Gastroesophageal sphincter (tissue), 4 donors: ENCODE measurements at places on chromosomes 6 and 20.

DNA sequence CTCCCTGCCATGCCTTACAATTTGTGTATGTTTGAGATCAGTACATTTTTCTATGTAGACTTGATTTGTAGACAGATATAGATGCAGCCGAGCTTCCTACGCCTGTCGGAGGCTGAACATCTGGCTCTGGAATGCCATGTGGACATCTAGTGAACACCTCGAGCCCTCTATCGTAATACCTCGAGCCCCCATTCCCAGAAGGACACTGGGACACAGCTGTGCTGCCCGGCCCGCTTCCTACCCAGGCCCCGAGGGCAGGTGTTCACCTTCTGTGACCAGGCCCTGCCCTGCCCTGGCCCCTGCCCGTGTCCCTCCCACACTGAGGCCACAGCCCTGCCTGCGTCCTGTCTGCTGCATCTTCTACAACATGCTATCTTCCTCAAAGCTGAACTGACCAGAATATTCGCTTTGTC is 12.9 kb downstream of the RPS6KA2 start:
- no peak for ATAC-seq

DNA sequence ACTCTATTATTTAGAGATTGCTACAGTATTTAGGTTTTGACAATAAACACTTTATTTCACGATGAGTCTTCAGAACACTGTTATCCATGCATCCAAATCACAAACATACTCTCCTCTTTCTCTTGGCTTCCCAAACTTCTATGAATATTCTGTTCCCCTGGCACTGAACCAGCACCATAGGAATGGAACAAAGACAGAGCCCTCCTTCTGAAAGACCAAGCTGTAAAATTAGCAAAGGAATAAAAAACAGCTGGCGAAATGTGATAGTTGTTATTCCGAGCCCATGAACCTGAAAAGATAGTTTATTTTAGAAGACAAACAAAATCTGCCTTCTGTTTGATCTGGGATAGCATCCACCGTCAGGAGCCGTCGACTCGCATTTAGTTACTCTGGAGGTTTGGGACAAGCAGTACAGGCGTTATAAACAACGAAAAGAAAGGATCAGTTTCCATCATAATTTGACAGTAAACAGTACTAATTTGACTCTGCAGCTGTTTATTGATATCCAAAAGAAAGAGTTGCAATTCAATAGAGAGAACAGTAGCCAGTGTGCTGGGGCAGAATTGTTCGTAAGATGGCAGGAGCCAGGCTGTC is 161.4 kb downstream of the CLIC5 start:
- no peak for ATAC-seq

- ATAC-seq, result peak; percentile 26
Observed at GRCh38 chr6:121593011-121593641, 157.7 kb downstream of the GJA1 start.

GRCh38 chr6:135097172-135097571 is 42.5 kb upstream of the HBS1L start:
- ATAC-seq, result no peak

DNA sequence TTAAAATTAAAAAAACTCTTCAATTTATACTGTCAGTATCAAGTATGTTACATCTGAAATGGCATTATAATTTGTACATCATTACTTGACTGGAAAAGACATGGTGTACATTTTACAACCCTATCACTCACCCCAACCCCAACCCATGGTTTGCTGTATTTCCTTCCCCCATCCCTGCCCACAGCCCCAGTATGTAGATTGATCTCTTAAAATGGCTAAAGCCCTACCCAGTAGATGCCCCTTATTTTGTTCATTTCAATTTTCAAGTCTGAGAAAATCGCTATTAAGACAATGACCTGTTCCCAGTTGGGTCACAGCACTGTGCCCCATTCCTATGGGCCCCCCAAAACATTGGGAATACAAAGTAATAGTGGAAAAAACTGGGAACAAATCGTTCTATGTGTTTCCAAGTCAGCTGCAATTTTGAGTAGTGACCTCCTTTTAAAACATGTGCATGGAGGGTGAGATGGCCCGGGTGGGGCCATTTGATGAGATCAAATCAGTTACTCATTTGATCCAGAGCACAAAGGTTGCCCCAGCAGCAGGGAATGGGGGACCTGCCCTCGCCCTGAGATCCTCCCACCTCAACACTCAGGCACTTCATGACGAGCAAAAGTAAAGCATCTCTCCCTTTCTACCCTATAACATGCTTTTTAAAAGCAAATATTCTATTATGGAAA is 13.3 kb downstream of the EZR start:
- no peak for ATAC-seq

DNA sequence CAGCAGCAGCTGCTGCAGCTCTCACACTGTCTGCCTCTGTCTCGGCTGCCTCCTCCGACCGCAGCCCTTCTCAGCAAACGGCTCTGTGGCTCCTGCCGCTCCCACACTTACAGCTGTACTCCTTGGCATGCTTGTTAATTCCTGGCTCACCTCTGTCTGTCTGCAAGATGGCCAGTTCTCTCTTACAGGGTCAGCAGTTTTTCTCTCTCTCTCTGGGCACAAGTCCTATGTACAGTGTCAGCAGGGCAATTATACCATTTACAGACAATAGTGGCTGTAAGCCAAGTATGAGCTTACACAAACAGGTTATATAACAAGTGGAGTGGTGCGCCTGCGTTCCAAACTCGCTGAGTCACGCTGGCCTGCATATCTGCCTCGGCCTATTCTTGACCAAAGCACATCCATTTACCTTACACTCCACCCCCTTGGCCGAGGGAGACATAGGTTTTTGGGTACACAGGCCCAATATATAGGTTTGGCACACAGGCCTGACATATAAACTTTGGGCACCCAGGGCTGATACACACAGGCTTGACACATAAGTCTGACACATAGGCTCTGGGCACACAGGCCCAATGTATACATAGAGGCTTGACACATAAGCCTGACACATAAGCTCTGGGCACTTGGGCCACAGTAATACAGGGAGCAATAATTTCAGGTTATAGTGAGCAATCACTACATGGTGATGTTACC is 4.4 kb downstream of the ZKSCAN3 start:
- peak; percentile 40 for ATAC-seq

GRCh38 chr20:60584221-60584620 is 626.0 kb downstream of the CDH26 start:
- no peak for ATAC-seq

DNA sequence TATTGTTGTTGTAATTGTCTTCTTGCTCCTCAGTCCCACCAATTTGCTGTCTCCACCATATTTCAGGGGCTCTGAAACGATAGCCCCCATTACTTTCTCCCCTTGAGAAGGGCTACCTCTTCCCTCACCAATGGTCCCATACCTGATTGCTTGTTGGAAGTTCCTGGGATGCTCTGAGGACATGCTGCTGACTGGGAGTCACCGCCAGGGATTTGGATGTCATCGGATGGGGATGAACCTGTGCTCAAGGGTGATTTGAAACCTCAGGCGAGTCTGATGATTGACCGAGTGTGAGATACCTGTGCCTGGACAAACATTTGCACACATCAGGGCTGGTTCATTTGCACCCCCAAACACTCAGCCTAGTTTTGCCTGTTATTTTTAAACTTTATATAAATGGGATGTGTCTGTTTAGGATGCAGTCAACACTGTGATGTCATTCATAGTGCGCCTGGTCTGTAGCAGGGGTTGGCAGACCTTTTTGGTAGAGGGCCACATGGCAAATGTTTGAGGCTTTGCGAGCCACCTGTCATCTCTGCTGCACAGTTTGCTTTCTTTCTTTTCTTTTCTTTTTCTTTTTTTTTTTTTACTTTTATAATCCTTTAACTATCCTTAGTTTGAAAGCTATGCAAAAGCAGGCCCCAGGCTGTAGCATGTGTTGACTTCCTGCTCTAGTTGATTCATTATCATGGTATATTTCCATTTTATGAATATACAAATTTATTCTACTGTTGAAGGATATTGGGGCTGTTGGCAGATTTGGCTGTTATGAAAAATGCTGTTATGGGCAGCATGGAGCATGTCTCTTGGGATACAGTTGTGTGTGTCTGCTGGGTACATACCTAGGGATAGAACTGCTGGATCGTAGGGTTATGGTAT is 118.5 kb upstream of the PHACTR3 start:
- ATAC-seq, result no peak

DNA sequence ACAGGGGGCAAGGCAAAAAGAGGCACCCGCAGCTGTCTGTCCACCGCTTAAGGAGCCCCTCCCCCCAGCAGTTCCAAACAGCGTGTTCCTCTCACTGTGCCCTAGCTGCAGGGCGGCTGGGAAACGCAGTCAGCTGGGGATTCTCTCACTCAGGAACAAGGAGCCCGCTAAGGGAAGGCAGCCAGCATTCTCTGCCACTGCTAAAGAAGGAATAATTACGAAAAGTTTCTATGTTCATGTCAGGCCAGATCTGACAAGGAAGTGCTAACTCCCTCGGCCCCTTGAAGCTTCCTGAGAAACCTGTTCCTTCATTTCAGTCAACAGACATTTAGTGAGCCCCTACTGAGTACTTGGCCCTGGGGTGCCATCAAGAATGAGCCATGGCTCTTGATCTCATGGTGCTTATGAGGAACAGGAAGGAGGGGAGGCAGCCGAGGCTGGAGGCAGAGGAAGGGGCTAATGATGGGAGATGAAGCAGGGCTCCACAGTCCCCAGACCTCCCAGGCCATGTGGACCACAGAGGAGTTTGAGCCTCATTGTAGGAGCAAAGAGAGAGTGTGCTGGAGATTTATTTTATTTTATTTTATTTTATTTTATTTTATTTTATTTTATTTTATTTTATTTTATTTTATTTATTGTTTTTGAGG is 101.7 kb upstream of the PMEPA1 start:
- no peak for ATAC-seq

DNA sequence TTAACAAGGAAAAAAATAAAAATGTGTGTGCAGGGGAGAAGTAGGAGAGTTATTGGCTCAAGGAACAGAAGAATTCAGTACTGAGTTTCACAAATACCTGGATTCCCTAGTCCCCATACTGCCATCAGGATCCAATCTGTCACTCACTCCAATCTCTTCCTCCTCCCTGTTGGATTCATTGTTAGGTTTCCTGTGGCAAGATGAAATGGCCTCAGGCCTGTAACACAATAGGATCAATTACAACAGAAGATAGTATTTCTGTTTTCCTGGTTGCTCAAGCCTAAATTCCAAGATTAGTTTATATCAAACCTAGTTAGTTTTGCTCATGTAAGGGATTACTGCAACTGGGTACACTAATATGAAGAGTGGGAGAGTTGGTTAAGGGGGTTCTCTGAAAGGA is 24.4 kb downstream of the HCRTR2 start:
- no peak for ATAC-seq

- no peak for ATAC-seq
Observed at GRCh38 chr20:38877483-38877882, 48.7 kb upstream of the FAM83D start.

DNA sequence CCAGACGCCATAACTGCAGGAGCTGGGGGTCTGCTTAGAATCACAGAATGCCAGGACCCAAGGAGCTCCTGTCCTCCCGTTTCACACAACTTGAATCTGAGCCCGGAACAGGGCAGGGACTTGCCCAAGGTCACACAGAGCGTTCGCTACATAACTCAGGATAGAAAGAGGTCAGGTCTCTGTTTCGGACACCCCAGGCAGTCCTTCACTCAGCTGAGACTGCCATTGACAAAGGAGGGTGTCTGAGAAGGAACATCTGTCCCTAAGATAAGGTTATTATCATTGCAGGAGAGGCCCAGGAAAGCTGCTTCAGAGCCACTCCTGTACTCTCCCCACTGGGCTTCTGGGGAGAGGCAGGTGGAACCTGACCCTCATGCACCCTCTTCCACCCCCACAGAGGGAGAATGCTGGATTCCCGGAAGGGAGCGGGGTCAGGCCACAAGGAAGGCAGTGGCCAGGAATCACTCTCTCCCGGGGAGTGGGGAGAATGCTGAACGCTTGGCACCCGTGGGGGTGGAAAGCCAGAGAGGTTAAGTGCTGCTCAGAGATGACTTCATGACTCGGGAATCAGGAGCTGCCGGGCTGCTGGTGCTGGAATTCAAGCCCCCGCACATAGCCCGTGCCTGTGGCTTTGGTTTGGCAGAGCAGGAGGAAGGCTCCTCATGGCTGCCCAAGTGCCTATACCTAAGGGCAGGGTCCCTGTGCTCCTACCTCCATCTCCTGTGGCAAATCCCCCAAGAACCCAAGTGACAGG is 10.7 kb downstream of the SDC4 start:
- ATAC-seq, result peak; percentile 77

GRCh38 chr20:22652681-22653588 is 68.6 kb upstream of the FOXA2 start:
- no peak for ATAC-seq

GRCh38 chr6:45667766-45668165 is 290.0 kb upstream of the SUPT3H start:
- ATAC-seq, result no peak

GRCh38 chr20:19858466-19859371 is 100.7 kb downstream of the RIN2 start:
- peak; percentile 66 for ATAC-seq

DNA sequence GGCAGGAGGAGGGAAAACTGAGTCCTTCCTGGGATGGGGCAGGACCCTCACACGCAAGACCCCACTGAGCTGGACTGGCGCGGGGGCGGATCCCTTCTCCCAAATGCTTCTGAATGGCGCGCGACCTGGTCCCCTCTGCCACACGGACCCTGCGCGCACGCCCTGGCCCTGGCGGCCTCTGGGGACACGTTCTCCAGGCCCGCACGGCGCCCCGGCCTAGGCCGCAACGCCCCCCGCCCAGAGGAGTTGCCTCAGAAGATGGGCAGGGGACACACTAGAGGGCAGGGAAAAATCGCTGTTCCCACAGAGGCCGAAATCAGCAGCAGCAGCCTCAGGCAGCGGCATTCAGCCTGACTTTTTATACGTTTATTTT is 45.2 kb upstream of the OSTM1 start:
- ATAC-seq, result no peak

DNA sequence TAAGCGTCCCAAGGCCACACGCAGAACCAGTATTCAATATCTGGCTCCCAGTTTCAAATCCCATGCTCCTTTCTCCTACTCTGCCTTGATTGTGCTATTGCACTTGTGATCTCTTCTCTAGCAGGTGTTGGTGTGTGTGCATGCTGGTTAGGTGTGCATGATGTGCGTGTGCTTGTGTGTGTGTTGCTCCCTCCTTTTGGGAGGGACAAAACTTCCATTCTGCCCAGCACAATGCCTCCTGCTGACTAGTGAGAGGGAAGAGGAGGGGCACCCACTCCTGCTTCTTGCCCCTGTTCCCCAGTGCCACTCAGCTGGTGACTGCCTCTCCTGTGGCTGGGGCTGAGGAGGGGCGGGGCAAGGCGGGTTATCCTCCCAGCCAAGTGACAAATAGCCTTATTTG is 19.7 kb downstream of the CD40 start:
- no peak for ATAC-seq

GRCh38 chr20:63025534-63026331 is 19.0 kb upstream of the BHLHE23 start:
- no peak for ATAC-seq
